Adipocyte (in vitro differentiated cells): ENCODE measurements at places on chromosomes 12 and 14.

DNA sequence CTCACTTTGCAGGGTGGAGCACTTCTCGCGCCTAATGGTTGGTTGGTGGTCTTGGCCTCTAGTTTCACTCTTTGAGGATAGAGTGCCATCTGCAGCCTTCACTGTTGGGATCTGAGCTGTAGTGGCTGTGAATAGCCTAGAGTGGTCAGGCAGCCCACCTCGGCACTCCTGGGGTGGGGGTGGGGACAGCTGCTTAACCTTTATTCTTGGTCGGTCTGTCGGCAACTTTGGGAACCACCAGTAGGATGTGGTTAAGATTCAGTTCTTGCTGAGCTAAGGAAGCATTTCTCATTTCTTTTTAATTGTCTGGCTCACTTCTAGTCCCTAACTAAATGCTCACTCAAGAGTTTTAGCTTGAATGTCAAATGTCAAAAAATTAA is 21.1 kb downstream of the TMBIM6 start:
- no peak for DNase-seq

- peak; percentile 97 for DNase-seq
These were observed 22.3 kb upstream of the HECTD1 start for GRCh38 chr14:31229638-31230572.

GRCh38 chr14:105203057-105203531 is 22.0 kb upstream of the NUDT14 start:
- peak; percentile 89 for DNase-seq

- peak; percentile 38 for DNase-seq
These were observed 296.1 kb downstream of the TMEM132D start for GRCh38 chr12:129607756-129608155.

DNA sequence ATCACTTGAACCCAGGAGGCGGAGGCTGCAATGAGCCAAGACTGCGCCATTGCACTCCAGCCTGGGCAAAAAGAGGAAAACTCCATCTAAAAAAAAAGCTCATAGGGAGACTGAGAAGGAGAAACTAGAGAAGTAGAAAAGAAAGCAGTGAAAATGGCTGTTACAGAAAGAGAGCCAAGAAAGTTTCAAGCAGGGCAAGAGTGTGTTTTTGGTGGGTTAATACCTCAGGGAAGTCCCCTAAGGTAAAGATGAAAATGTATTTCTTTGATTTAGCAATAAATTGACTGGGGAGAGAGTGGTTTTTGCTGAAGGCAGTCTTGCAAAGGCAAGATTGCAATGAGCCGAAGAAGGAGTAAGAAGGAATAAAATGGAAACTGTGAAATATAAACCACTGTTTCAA is 10.0 kb upstream of the DUSP16 start:
- no peak for DNase-seq

DNA sequence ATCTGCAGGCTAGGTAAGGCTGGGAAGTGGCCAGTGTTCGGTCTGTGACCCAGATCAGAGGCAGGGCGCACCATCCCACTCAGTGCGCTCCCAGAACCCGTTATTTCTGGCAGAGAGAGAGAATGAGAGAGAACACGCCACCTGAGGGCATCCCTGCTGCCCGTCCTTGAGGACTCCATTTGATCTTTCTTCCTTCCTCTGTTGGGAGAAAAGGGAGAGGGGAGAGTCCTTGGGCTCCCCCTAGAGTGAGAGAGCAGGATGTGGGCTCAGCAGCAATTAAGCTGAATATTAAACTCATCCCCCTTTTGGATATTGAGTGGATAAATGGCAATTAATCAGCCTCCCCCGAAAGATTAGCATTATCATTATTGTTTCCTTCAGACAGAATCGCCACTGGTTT is 70.6 kb downstream of the IFT43 start:
- no peak for DNase-seq

DNA sequence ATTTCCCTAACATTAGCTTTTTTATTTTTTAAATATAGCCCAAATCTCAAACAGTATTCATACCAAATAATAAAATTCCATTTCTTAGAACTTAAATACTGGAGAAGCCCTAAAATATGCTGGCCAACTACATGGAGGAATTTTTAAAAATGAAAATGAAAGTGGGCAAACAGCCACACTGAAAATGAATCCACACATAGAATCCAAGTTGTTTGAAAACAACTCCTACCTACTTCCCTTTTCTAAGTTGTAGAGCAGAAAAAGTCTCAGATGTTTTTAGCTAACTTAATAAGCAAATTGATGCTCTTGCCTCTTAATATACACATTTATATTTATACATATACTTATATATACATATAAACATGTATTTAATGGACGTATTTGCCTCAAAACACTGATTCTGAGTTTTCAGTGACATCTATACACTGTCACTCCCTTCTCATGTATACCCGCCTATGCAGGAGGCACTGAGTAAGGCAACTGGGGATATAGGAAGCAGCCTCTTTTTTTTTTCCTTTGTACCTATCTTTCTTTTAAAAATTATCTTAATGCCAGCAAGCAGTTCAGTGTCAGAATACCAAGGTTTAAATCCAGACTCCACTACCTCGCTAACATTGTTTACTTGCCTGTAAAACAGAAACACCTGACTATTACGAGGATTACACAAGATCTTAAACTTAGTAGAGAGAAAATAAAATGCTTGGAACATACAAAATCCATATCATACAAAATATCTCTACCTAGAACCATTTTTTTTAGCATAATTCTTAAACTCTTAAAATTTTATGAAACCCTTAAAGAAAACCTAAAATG is 13.3 kb downstream of the DICER1 start:
- DNase-seq: peak; percentile 63

DNA sequence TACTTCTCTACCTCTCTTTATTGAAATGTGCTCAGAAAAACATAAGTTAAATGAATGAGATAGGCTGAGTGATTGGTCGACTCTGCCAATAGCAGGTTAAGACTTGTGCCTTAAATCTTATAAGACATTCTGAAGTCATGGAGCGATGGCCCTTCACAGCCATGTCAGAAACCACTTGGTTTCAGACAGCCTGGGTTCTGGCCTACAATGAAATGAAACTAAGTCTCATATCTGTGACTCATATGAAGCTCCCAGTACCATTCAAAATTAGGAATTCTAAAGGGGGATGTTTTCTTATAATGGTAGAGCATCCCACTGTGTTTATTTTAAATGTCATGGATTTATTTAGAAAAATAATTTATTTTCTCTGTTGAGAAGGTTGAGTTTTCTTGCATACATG is 42.6 kb downstream of the PLXNC1 start:
- no peak for DNase-seq

GRCh38 chr12:34022079-34022830 is at the start of gene ALG10:
ALG10 (plus strand) TSS chr12:34022496; CDS start chr12:34022600, 104 bp downstream.
- peak; percentile 100 for DNase-seq

DNA sequence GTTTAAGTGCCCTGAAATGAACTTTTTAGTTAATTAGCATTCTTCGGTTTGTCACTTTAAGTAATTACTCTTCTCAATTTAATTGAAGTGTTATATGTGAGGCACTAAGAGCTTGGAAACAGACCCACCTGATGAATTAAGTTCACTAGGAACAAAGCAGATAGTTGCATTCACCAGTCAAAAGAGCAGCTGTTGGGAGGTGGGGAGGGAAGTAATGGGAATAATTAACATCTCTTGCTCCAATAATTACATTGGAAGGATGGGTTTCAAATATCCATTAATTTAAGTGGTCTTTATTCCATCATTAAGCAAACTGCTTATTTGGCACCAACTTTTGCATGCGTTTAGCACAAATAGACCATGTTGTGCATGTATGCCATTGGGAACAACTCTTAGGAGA is 667.2 kb downstream of the GALC start:
- DNase-seq: no peak

GRCh38 chr12:51721282-51721940 is 127.1 kb downstream of the FIGNL2 start:
- no peak for DNase-seq

DNA sequence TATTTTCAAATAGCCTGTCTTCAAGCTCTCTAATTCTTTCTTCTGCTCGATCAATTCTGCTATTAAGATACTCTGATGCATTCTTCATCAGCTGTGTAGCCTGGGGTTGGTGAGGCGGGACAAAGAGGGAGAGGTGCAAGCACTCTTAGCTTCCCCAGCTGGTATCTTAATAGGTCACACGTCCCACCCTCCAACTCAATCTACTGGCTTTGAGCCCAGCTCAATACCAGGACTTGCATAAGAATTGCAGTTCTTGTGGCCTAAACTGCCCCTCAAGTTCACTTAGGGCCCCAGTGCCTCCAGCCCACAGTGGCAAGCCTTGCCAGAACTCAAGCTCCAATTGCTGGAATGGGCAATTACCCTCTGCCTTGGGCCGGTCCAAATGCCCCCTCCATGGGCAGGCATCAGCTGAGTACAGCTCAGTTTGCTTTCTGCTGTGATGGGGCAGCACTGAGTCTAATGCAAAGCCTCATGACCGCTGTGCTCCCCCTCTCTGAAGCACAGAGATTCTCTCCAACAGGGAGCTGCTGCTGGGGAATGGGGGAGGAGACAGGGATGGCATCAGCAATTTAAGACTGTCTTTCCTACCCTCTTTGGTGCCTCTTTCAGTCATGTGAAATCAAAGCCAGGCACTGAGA is 5.6 kb upstream of the SPATA7 start:
- no peak for DNase-seq

DNA sequence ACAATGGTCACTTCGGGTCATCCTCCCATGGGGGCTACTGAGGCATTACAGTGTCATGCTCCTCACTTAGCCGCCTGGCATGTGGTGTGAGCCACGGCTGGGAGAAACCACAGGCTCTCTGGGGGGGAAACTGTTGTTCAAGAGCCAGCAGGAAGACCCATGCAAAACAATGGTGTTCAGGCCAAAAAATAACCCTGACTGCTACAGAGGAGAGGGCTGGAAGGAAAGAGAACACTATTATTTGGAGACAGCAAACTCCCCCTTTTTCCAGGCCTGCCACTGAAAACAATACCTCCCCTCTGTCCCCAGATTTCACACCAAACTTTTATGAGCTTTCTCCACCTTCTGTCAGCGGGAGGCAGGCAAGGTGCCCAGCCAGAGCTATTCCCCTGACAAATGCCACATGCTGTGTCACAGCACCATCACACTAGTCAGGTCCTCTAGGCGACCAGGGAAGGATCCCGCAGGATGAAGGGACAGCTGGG is 83.7 kb downstream of the CHGA start:
- DNase-seq: no peak

GRCh38 chr12:56385873-56386272 is 23.2 kb upstream of the APOF start:
- no peak for DNase-seq

GRCh38 chr14:89648510-89648909 is 231.5 kb upstream of the FOXN3 start:
- no peak for DNase-seq

- no peak for DNase-seq
These were observed 23.2 kb downstream of the MAPK1IP1L start for GRCh38 chr14:55074662-55075061.

DNA sequence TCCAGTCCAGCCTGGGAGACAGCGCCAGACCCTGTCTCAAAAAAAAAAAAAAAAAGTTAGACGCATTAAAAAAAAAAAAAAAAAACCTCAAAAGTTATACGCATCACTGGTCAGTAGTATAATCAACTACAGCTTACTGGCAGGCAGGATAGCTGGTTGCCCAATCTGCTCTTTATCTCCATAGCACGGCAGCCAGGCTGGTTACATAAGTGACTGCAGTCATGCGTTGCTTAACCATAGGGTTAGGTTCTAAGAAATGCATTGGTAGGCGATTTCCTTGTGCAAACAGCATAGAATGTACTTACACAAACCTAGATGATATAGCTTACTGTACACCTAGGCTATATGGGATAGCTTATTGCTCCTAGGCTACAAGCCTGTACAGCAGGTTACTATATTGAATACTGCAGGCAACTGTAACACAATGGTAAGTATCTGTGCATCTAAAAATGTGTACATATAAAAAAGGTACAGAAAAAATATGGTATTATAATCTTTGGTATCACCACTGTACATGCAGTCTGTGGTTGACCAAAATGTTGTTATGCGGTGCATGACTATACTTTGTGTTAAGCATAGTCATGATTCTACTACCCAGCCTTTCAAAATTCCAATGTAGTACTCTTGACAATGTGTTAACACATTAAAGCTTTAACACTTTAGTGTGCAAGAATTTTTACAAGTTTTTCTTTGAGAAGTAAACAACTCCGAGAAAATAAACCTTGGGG is 8.1 kb downstream of the L2HGDH start:
- peak; percentile 26 for DNase-seq

DNA sequence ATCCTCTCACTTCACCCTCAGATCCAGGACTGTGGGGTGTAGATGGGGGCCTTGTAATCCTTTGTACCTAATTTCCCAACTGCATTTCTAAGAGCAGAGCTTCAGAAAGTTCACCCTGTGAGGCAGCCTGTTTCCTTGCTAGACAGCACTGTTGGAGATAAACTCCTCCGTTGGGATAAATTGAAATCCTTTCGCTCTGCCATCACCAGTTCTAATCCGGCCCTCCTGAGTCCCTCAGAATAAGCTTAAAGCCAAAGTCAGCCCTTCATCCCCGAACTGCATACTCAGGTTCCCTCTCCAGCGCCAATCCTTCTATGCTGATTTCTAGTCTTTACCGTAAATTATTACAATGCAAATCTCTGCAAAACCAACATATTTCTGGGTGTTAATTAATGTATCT is 114.7 kb downstream of the PRMT8 start:
- no peak for DNase-seq

GRCh38 chr14:67595392-67595791 is 4.7 kb downstream of the PIGH start:
- DNase-seq: no peak

DNA sequence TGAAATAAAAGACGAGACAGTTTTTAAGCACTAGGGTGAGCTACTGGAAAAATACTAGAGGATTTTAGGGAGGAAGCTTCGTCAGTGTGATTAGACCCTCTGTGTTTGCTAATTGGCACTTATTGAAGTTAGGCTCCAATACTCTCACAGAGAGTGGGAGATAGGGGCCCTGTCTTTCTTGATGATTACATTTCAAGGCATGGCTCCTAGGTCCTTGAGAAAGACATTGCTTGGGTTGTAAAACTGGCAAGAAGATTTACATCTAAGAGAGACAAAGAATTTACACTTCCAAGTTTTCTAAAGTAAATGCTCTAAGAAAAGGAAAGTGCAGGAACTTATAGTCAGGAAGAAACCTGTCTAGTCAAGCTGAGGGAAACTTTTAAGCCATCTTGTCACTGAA is 183.2 kb downstream of the C12orf50 start:
- DNase-seq: no peak

GRCh38 chr12:52213564-52214420 is 19.3 kb upstream of the KRT7 start:
- DNase-seq: peak; percentile 84

DNA sequence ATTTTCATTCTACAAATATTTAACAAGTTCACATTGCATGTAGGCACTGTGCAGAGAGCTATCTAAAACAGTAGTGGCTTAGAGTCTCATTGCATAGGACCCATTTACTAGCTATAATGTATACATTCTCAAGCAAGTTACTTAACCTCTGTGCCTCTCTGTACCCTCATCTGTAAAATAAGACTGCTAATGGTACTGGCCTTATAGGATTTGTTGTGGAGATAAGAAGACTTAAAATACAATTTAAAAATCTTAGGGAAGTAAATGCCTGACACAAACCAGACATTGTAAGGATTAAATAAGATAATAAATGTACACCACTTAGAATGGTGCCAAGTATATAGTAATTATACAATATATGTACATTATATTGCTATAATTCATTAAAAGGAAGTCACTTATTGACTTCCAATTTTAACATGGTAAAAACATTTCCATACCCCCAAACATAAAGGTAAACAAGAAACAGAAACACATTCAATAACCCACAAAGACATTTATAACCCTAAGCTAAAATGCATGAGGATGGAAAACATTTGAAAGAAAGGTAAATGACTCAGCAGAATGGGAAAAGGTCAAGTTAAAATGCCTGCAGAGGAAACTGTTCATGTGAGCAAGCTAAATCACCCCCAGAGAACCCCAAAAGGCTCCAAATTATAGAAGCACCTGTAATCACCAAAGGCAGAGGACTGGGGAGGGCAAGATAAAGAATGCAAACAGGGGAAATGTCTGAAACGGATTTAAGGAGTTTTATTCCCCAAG is 30.8 kb downstream of the RPS6KA5 start:
- DNase-seq: no peak
